Daoy (cell line): ENCODE measurements at places on chromosomes 7 and 10. TPM values are rescaled to one million over a fixed set of nuclear protein-coding genes. Genes with fewer than 3 reads are reported as not detected.

The HOXA6 gene
- 0.92 and 4.2 TPM in 2 replicates for total RNA-seq

The MYOZ1 gene
- total RNA-seq = not detected in 2 replicates

The LBX1 gene
- 0.06 TPM in 1 of 2 replicates, not detected in the other for total RNA-seq

The TASOR2 gene
- total RNA-seq = 50.3 and 55.2 TPM in 2 replicates

The WIPF3 gene
- total RNA-seq = not detected in 2 replicates

The IL6 gene
- total RNA-seq = 74.2 and 77.6 TPM in 2 replicates

The TMEM196 gene
- not detected in 2 replicates for total RNA-seq

The PNLIPRP1 gene
- total RNA-seq = not detected in 2 replicates

The BRAT1 gene
- 42.6 and 59.9 TPM in 2 replicates for total RNA-seq
